T-helper 2 cell treated with Interferon-gamma antibody and Interleukin-4, amounts not matched to agents 5 μg/mL and 100 μg/mL, for 36 hours (primary cell): ENCODE measurements at places on chromosomes 3 and 15.

GRCh38 chr15:49989498-49989897 is 129.5 kb downstream of the ATP8B4 start:
- DNase-seq: no peak
- peaks cover 9% of the 10 kb centered on the region for H3K4me1 ChIP-seq
- no peak overlapping the region for H3K4me3 ChIP-seq
- no peak overlapping the region for H3K27ac ChIP-seq
- H3K36me3 ChIP-seq: peaks cover 23% of the 10 kb centered on the region

DNA sequence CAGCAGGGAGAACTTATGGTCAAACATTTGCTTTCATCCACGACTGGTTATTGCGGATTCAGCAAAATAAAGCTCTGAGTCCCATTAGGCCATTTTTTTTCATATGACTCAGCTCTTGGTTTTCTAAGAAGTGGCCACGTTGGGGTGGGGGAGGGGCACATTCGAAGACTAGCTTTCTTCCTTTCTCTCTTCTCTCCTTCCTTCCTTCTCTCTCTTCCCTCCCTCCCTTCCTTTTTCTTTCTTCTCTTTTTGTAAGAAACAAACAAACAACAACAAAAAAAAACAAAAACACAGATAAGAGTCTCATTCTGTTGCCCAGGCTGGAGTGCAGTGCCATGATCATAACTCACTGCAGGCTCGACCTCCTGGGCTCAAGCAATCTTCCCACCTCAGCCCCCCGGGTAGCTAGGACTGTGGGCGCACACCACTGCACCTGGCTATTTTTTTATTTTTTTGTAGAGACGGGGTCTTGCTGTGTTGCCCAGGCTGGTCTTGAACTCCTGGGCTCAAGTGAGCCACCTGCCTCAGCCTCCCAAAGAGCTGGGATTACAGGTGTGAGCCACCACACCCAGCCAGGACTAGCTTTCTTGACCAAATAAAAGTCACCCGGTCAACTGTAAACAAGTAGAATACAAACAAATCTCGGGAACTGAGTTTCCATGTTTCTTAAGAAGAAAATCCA is 41.6 kb downstream of the ABCC5 start:
- peaks cover 5% of the 10 kb centered on the region for H3K4me1 ChIP-seq
- H3K27me3 ChIP-seq: no peaks in the 10 kb centered on the region
- DNase-seq: no peak
- no peak overlapping the region for H3K27ac ChIP-seq
- H3K36me3 ChIP-seq: peaks cover 5% of the 10 kb centered on the region

DNA sequence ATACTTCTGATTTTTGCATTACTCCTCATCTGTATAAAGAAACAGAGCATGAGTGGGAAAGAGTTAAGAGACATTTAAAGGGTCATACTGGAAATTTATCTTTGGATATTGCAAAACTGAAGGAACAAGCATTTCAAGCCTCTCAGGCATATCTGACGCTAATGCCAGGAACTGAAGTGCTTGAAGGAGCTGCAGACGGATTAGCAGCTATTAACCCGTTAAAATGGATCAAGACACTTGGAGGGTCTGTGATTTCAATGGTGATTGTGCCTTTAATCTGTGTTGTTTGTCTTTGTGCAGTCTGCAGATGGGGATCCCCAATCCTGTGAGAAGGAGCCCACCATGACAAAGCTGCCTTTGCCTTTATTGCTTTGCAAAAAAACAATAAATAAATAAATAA is 202.5 kb upstream of the UBE3A start:
- peaks cover 14% of the 10 kb centered on the region for H3K27me3 ChIP-seq
- H3K4me1 ChIP-seq: no peaks in the 10 kb centered on the region
- no peaks in the 10 kb centered on the region for H3K36me3 ChIP-seq
- H3K4me3 ChIP-seq: no peak overlapping the region
- DNase-seq: no peak

DNA sequence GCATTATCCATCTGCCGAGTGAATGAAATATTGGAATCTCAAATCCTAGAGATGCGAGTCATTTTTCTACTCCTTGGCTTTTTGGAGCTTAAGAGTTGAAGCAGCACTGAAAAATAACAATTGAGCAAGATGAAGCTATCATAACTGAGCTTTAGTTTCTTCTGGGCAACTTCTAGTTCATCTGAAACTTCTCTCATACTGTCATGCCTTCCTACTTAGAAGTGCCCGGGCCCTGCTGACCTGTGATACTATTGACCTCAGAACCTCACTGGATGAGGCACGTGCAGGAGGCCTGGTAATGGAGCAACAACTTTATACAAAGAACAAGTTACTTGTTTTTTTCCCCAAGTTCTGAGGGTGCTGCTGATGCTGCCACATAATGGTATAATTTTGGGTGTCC is 48.5 kb upstream of the P3H2 start:
- H3K4me3 ChIP-seq: peak overlapping the region; percentile 79
- H3K27me3 ChIP-seq: peaks cover 21% of the 10 kb centered on the region
- no peaks in the 10 kb centered on the region for H3K36me3 ChIP-seq
- H3K27ac ChIP-seq: peak overlapping the region; percentile 29

DNA sequence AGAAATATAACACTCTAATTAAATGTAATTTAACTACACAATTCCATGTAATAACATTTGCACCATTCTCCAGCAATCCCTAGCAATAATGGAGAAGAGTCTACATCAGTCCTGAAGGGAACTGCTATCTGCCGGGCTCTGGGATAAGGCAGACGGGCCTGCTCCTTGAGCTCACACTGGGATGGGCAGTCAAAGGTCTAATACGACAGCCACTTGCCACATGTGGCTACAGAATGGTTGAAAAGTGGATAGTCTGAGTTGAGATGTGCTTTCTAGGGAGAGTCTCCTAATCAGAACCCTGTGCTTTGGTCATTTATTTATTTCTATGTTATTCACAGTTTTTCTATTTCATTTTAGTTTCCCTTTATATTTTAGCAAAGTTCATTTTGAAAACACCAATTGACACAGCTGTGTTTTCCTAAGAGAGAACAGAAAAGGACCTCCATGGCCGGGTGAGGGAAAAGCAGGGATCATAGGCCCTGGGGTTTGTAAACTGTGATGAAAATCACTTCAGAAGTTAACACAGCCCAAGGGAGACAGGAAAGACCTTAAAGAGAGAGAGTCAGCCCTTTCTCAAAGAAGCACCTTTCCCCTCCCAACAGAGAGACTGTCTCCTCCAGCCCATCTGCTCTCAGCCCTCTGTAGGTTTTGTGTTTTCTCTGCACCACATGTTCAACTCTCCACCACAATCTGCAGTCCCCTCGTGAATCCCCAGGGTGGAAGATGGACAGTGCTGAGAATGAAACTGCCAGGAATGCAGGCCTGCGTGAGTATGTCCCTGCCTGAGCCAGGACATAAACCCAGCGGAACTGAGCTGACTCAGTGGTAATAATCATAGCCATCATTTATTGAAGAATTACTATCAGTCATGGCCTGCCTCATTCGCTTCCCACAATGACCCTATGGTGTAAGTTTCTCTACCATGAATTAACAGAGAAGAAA is 11.6 kb downstream of the FSIP1 start:
- peaks cover 20% of the 10 kb centered on the region for H3K4me1 ChIP-seq
- no peak overlapping the region for H3K4me3 ChIP-seq
- peak overlapping the region; percentile 11 for H3K27ac ChIP-seq
- DNase-seq: no peak

- peaks cover 8% of the 10 kb centered on the region for H3K27me3 ChIP-seq
- no peak for DNase-seq
- no peaks in the 10 kb centered on the region for H3K36me3 ChIP-seq
These were observed 85.8 kb downstream of the ANP32A start for GRCh38 chr15:68734881-68735280.

GRCh38 chr15:67967871-67968431 is 86.2 kb upstream of the PIAS1 start:
- H3K4me3 ChIP-seq: no peak overlapping the region
- peaks cover 6% of the 10 kb centered on the region for H3K4me1 ChIP-seq
- no peak for DNase-seq
- H3K27me3 ChIP-seq: peaks cover 44% of the 10 kb centered on the region
- no peaks in the 10 kb centered on the region for H3K36me3 ChIP-seq
- H3K27ac ChIP-seq: no peak overlapping the region

DNA sequence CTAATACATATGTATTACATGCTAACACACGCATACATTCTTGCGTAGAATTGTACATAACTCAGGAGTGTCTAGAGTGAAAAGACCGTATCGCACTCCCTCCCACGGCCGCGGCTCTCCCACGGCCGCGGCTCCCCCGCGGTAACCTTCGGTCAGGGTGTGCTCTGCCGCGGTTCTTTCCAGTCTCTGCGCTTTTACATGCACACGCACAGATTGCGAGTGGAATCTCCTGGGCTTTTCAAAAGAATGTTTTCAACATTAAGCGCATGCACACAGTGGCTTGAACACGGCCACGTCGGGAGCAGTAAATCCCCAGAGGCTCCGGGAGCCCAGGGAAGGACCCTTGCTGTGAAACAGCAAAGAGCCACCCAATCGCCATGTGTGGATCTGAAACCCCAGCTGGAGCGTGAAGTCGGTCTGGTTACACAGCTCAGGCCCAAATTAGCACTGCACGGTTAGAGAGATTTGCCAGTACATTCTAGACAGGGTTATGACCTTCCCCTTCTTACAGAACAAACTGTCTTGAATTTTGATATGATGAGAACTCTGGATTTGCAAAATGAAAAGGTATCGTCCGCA is 805 bp upstream of the RGMA start:
- H3K27me3 ChIP-seq: peaks cover 56% of the 10 kb centered on the region
- no peak overlapping the region for H3K27ac ChIP-seq
- H3K4me3 ChIP-seq: peak overlapping the region; percentile 46
- peaks cover 7% of the 10 kb centered on the region for H3K4me1 ChIP-seq

- no peaks in the 10 kb centered on the region for H3K27me3 ChIP-seq
- H3K4me3 ChIP-seq: no peak overlapping the region
- no peaks in the 10 kb centered on the region for H3K4me1 ChIP-seq
- peak; percentile 10 for DNase-seq
These were observed 16.6 kb downstream of the HAPLN3 start for GRCh38 chr15:88878720-88879184.

- peak overlapping the region; percentile 43 for H3K27ac ChIP-seq
- peaks cover 5% of the 10 kb centered on the region for H3K4me1 ChIP-seq
- no peak overlapping the region for H3K4me3 ChIP-seq
These were observed 32.7 kb downstream of the RARB start for GRCh38 chr3:25460751-25461150.

DNA sequence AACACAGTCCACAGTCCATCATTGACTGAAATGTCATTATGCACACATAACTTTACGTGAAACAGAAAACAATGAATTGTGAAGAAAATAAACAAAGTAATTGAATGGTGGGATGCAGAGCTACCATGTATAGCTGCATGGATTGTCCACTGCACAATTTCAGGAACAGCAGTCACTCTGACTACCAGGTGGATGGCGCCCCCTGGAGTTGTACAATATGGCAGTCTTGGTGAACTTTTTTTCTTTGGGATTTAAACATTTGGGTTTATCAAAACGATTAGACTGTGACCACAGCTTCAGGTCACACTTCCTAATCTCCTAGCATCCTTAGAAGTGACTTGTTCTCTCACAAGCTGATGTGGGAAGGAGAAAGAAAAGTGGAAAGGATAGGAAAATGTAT is 48.9 kb upstream of the TCF12 start:
- H3K36me3 ChIP-seq: no peaks in the 10 kb centered on the region
- H3K27me3 ChIP-seq: peaks cover 3% of the 10 kb centered on the region
- no peak overlapping the region for H3K4me3 ChIP-seq
- no peak overlapping the region for H3K27ac ChIP-seq
- no peaks in the 10 kb centered on the region for H3K4me1 ChIP-seq
- peak; percentile 14 for DNase-seq

DNA sequence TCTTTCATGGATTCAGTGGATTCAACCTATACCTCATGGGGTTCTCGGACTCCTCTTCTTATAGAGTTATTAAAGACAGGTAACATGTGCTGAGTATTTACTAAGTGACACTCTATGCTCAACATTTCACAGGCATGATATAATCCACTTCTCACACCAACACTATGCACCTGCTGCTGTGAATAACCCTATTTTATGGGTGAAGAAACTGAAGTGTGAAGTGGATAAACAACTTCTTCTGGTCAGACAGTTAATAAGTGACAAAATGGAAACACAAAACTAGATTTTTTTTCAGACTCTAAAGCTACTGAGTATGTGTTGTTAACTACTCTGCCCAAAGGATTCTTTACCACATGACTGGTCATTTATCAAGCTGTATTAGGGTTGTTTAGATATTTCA is 403.5 kb downstream of the DIPK2A start:
- H3K36me3 ChIP-seq: no peaks in the 10 kb centered on the region
- H3K27ac ChIP-seq: no peak overlapping the region
- H3K4me1 ChIP-seq: no peaks in the 10 kb centered on the region
- DNase-seq: no peak
- H3K4me3 ChIP-seq: no peak overlapping the region

GRCh38 chr3:184801241-184801785 is 10.7 kb upstream of the VPS8 start:
- no peak overlapping the region for H3K4me3 ChIP-seq
- no peaks in the 10 kb centered on the region for H3K36me3 ChIP-seq
- no peak overlapping the region for H3K27ac ChIP-seq
- no peak for DNase-seq
- H3K4me1 ChIP-seq: peaks cover 3% of the 10 kb centered on the region

DNA sequence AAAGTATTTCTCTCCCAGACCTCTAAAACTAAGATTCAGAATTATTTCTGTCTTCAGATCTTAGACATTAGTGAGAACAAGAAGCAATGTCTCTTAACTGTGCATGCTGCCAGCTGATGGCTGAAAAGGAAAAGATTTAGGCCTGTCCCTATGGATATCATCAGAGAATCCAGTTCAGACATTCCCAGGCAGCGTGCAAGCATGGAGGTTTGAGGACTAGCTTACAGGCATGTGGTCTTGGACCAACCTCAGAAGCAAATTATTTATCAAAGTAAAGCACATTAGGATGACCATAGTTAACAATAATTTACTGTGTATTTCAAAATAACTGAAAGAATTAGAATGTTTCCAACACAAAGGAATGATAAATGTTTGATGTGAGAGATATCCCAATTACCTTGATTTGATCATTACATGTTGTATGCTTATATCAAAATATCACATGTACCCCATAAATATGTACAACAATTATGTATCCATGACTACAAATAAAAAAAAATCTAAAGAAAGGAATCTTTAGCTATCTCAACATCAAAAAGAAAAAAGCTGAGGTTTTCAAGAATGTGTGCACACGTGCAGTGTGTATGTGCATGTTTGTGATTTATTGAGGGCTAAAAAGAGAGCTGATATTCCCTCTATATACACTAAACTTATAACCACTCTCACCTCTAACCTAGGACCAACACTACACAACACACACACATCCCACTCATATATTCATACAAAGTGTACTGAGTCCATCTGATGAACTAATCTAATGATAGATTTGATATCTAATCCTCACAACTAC is 108.9 kb upstream of the THBS1 start:
- no peaks in the 10 kb centered on the region for H3K36me3 ChIP-seq
- H3K27ac ChIP-seq: no peak overlapping the region
- H3K4me1 ChIP-seq: no peaks in the 10 kb centered on the region
- DNase-seq: no peak

DNA sequence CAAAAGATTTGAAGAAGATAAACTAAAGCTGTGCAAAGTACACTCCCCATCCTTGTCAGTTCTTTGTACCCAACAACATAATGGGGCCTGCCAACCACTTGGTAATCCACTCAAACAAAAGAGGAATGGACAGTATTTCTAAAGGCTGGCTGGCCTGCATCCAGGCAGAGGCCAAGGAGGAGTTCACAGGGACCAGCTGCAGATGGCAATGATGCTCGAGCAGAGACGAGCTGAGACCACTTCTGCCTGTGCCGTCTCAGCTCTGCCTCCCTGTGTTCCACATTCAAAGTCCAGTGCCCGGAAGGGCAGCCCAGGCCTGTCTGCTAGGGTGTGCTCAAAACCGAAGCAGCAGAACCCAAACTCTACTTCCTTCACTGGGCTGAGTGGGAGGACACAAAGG is 14.3 kb downstream of the CXCR6 start:
- peaks cover 86% of the 10 kb centered on the region for H3K36me3 ChIP-seq
- peaks cover 12% of the 10 kb centered on the region for H3K4me1 ChIP-seq
- no peak for DNase-seq
- H3K27me3 ChIP-seq: no peaks in the 10 kb centered on the region
- peak overlapping the region; percentile 13 for H3K27ac ChIP-seq
